ENCODE measurements at places on chromosomes 7 and 10. TPM values are rescaled to one million over a fixed set of nuclear protein-coding genes. Genes with fewer than 3 reads are reported as not detected.

TAS2R5 gene
- 1.7 TPM for total RNA-seq

GRCh38 chr10:96655461-96656197 is 64.7 kb downstream of the PIK3AP1 start:
- DNase-seq, result no peak

DNA sequence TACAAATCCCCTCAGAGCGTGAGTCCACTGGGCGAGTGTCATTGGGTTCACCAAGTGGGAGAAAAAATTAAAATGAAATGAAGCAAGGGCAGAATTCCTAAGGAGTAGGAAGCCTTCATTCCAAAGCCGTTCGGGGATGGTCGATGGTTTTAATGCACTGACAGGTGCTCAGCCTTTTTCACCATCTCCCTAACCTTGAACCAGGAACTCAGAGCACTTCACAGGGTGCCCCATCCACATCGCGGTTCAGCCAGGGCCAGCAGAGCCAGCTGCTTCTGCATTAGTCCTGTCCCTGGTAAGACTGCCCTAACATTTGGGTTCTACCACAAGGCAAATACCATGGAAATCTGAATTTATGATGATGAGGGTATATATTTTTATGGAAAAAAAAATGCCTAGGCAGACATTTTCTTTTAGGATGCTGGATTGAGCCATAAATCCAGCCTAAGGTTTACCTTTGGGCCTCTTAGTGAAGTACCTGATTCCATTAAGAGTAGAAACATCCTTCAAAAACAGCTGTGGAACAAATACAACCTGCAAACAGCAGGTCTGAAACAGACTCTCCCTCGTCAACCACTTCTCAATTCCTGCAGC is 203.5 kb upstream of the RNF32 start:
- DNase-seq, result no peak

DNA sequence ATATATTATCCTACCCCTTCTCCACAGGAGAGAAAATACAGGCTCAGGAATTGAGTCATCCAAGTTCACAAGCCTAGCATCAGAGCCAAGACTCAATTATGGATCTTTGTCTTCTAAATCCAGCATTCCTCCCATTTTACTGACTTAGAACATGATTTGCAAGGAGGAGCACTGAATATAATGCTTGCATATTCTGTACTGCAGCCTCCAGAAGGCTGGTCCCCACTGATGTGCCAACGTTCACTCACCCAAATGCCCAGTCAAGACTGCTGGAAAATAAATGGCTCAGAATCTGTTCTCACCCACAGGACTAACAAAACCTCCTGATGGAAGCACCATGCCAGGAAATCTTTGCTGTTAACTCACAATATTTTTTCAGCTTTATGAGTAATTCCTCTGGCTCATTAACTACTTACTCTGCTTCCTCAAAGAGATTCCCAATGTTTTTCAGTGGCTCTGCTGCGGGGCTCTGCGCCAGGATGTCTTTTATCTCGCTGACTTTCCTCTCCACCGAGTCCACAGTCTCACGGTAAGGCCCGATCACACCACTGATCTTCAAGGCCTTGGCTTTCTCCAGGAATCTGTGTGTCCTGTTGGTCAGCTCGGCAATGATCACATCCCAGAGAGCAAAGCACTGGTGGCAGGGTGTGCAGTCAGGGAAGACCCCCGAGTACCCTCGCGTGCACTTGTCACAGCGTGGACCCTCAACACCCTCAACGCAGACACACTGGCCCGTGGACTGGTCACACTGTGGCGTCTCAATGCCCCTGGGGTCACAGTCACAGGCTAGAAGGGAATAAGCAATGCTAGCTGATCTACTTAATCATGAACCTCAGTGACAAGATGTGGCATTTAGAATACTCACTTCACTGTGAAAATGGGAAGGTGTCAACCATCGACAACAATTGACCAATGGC is 48.8 kb downstream of the DLD start:
- DNase-seq, result no peak

DNA sequence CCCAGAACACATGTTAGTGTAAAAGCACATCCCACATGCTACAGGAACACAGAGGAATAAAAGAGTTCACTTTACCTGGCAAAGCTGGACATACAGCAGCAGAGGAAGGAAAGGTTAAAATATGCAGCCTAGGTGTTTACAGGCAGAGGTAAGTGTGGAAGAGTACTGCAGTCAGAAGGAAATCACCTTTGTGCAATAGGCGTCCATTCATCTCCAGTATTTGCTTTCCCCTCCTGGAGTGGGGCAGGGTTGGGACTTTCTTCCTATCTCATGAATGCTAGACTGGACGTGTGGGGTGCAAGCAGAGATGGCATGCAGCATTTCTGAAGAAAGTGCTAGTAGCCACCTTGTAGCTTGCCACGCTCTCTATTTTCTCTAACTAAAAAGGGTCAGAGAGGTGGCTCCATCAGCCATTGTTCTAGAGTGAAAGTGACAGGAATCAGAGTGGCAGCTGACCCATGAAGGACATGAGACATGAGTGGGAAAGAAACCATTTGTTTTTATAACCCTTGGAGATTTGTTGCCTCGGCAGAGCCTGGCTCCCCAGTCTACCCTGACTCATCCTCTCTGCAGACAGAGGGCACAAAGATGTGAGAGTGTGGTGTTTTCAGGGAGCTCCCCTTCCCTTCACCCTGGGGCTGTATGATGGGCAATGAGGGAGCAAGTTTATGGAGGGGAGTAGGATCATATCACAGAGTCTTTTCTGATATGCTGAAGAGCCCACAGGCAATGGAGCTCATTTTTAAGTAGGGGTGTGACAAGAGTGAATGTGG is 101.2 kb upstream of the SEC61G start:
- no peak for DNase-seq

Measured in HepG2 (cell line).